ENCODE measurements at places on chromosomes 2 and 18.

- DNase-seq: no peak
Measured at GRCh38 chr18:29071869-29072268, 894.9 kb upstream of the CDH2 start.

GRCh38 chr2:239375278-239376061 is 25.4 kb downstream of the HDAC4 start:
- no peak for DNase-seq

- no peak for DNase-seq
Measured at GRCh38 chr2:200453853-200454534, 55.9 kb downstream of the KCTD18 start.

- no peak for DNase-seq
Measured at GRCh38 chr2:170237572-170238120, 59.7 kb downstream of the MYO3B start.
